ENCODE measurements at places on chromosomes 6 and 20.

DNA sequence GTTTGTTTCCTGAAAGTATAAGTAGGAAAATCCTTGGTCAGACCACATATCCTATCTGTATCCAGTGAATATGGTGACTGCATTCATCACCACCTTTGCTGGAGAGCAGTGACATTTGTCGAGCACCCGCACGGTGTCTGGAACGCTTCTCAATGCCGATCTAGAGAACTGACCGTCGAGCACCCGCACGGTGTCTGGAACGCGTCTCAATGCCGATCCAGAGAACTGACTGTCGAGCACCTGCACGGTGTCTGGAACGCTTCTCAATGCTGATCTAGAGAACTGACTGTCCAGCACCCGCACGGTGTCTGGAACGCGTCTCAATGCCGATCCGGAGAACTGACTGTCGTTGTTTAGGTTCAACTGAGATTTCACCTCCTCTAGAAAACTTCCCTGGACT lies 67.8 kb downstream of the HUS1B start:
- DNase-seq: no peak

DNA sequence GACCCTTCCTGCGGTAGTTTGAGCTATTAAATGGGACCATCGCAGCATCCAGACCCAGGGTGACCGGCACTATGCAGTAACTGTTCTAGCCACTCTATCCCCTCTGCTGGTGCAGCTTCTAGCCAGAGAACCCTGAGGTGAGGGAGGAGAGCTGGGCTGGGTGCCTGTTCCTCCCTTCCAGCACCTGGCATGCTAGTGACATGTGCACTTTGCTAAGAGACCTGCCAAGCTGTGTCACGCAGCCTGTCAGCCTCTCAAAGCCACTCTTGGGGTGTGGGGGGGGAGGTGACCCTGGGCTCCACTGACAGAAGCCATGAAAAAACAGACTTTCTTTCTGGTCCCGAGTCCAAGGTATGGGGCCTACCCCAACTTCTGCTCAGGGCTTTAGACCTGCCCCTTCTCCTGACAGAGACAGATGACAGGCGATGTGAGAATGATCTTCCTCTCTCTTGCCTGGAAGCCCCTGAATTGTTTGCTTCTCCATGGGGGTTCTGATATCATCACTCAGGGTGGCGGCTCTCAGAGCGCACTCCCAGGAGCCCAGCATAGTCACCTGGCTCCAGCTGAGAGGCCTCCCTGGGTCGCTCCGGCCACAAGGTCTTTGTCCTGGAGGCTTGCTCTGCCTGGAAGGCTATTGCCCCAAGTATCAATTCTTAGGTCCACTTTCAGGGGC lies 47.2 kb upstream of the MLN start:
- DNase-seq: no peak

DNA sequence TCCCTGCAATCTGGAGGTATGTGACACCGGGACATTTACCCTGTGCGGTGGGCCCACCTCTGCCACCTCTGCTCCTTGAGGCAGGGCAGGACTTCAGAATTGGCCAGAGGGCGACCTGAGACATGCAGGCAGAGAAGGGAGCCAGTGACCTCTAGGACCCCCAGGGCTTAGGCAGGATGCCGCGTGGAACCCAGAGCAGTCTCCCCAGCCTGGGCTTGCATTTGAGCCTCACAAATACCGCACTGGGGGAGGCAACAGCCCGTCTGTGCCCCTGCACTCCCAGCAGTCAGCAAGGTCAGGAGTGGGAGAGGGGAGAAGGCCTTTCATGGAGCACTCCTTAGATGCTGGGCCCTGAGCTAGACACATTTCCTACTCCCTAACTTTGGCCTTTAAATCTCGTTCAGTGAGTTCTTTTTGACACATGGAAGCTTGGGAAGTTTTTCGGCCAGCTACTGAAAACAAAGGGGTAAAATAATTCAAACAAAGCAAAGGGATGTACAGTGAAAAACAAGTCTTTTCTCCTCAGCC lies 41.7 kb downstream of the C20orf203 start:
- DNase-seq: no peak

DNA sequence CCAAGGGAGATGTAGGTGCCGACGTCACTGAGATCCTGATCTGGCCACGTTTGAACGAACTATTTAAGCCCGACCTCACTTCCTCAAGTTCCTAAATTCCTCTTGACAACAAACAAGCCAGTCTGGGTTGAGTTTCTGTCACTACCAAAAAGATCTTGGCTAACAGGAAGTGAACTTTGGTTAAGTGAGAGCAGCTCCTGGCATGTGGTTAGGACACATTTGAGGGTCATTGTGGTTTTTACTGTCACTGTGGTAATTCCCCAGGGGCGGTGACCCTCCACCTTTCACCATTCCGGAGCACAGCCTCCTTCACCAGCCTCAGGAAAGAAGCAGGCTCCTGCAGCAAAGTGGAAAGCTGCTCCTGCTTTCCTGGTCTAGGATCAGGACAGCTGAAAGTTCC lies 43.1 kb upstream of the ZNF831 start:
- no peak for DNase-seq

- DNase-seq: no peak
These were observed 69.1 kb downstream of the TMEM244 start for GRCh38 chr6:129792049-129792448.

DNA sequence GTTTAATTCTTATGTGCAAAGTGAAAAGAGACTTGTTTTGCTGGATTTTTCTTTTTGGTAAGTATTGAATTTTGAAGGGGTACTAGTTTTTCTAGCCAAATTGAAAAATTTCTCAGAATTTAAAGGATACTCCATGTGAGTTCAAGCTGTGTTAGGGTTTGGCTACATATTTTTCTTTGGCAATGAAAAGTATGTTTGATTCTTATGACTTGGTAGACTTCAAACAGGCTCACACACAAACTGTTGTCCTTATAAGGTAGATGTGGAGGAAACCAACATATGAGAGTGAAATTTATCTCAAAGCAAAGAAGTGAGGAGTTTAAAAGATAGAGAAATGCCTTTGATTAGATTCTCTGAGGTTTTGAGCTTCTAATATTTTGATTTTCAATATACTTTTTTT lies 356.7 kb downstream of the BCKDHB start:
- DNase-seq: no peak

- DNase-seq: no peak
These were observed 147.1 kb downstream of the MRPL14 start for GRCh38 chr6:43980004-43980795.

DNA sequence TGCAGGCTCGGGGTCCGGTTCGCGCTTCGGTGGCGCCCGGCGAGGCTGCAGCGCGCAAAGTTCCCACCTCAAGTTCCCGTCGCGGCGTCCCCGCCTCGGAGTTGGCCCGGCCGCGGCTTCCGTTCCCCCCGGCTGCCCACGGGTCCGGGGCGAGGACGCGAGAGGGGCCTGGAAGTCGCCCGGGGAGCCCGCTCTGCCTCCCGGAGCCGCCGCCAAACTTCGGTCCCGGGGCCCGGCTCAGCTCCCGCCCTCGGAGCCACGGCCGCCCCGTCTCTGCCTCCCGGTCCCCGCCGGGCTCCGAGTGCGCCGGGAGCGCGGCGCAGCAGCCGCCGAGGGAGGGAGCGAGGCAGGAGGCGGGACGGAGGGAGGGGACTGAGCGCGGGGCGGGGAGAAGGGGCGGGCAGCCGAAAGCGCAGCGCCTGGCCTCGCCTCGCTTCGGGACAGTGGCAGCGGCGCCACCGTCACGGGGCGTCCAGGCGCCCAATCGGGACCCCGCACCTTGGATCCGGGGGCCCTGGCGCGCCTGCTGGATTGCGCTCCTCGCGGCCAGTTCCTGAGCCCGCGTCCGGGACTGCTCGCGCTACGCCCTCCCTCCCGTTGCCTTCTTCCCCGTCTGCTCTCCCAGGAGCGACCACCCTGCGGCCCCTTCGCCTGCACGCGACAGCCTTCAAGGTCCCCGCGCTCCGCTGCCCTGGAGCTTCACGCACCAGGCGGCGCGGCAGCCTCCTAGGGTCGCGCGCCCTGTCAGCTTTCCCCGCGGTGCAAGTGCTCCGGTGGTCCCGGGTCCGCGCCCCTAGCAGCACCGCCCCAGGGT lies at the start of gene KCNG1:
KCNG1 (minus strand) TSS at position 305 of the 814 bp plus-strand sequence. CDS start 12,769 bp downstream, outside the sequence.
- peak; percentile 84 for DNase-seq

- DNase-seq: no peak
These were observed 52.4 kb upstream of the TPD52L1 start for GRCh38 chr6:125101128-125101527.

DNA sequence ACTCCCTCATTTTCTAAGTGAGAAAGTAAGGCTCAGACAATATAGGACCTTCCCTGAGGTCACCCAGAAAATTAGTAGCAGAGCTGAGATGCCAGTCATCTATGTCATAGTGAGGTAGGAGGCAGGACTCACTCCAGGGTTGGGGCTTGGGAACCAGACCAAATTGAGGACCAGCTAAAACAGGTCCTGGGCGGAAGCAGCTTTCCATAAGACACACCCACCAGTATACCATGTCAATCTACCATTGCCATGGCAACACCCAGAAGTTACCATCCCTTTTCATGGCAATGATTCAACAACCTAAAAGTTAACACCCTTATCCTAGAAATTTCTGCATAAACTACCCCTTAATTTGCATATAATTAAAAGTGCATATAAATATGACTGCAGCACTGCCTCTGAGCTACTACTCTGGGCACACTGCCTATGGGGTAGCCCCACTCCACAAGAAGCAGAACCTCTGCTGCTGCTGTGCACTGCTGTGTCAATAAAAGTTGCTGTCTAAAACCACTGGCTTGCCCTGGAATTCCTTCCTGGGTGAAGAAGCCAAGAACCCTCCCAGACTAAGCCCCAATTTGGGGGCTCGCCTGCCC lies 30.3 kb upstream of the OCSTAMP start:
- DNase-seq: no peak

DNA sequence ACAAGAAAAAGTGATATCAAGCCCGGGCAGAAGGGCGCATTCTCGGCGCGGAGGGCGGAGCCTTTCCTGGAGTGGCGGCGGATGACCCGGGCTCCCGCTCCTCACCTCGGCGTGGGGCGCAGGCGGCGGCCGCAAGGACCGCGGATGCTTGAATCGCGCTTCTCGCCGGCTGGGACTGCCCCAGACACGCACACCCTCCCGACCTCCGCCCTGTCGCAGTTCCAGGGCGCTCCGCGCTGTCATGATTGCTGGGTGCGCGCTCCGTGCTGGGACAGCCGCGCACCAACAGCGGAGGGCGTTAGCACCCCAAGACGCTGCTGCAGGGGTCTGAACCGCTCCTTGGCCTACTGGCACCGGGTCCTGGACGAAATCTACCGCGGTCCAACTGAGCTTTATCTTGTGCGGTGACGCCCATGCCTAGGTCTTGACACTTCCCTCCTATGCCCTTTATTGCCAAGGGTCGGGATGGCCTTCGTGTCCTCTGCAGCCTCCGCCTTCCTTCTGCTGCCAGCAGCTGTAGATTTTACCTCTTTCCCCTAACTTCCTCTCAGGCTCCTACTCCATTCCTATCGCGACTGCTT lies 43.3 kb downstream of the IRAK1BP1 start:
- DNase-seq: peak; percentile 22

DNA sequence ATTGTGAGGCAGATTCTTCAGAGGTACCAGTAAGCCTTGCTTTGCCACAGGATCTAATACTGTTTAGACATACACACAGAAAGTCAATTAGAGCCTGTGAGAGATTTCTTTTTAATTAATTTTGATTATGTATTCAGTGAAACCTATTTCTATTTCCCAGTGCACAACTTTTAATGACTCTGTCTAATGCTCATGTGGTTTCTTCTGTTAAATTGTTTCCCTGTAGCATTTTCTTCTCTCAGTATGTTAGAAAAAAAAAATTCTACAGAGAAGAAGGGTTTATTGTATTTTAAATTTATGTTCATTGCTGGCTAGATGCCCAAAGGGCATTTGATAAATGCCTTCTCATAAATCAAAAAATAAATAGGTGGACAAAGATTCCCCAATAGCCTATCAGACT lies 293.7 kb downstream of the C6orf118 start:
- no peak for DNase-seq

- DNase-seq: no peak
These were observed 49.1 kb upstream of the CCR6 start for GRCh38 chr6:167073679-167074274.

DNA sequence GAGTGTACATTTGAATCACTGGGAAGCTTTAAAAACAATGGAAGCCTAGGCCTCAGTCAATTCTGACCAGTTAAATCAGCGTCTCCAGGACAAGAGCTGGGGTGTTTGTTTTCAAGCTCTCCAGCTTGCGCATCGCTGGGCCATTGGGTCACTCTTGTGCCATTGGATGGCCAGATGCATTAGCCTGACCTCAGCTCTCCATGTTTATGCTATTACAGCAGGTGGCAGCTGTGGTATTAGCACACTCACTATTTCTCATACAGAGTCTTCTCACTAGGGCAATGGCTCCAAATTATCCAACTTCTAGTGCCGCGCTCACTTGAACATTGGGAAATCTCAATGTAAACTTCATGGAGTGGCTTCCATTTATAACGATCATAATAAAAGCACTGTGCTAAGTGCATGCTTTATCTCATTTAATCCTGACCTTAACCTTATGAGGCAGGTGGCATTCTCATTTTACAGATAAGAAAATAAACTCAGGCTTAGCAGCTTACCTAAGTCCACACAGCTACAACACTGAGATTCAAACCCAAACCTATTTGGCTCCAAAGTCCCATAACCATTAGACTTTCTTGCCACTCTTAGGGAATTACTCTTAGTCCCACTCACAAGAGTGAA lies 108.8 kb downstream of the PPP1R14C start:
- DNase-seq: peak; percentile 65

DNA sequence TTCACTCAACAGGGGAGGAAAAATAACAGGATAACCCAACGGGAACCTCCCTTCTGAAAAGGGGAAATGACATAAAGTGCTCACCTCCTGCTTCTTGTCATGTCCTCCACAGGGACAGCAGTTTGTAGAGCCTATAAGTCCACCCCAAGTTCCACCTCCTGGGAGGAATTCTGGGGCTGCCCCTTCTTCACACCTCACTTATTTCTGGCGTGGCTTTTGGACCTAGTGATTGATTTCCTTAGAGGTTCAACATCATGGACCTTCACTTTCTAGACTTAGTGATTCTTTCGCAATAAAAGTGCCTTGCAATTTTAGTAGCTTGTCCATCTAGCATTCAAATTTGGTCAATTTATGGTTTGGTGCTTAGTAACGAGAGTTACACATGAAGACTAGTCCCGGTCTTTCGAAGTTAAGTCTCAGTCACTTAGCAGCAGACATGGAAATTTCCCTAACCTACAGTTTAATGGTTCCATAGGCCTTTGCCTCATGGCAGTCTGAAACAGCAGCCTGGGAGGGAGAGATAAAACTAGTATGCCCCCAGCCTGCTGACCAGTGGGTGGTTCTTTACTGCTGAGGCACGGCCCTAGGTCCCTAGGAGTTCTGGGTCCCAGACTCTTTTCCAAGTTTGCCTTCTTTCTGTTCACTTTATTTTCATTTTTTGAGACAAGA lies 59.2 kb upstream of the CDKAL1 start:
- DNase-seq: no peak
